C1 segment of cervical spinal cord (tissue), 14 donors: ENCODE measurements at places on chromosomes 2 and 18.

DNA sequence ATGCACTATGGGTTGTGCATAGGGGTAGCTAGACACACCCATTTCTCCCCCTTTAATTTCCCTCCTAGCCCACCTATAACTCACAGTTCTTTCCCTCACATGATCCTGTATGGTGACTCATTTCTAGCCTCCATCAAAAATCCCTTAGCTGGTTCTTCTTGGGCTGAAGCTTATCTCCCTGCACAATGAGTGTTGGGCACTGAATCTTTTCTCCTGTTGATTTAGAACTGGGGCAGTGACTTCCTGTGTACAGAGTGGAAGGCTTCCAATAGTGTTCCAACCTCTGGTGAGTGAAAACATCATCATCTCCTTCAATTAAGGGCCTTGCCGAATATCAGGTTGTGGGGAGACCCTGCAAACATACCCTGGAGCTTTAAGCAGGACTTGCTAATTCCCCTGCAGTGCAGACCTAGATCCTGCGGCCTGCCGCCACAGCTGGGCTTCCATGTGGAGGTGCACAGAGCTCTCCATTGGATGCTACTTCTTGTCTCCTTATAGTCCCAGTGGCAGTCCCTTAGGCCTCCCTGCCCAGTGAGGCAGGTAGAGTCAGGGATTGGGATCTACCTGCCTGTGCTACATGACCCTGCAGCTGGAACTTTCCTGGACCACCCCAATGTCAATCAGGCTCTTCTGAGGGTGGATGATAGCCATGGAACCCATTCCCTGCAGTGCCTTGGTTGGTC lies 121.8 kb downstream of the PLB1 start:
- no peak for DNase-seq

GRCh38 chr2:216695401-216695821 lies at the start of gene IGFBP5:
Gene IGFBP5 (minus strand): TSS chr2:216695549. CDS start chr2:216694775, 774 bp downstream.
- DNase-seq = peak; percentile 68

- DNase-seq = no peak
Measured at GRCh38 chr2:68925295-68925896, 27.3 kb downstream of the GKN2 start.

DNA sequence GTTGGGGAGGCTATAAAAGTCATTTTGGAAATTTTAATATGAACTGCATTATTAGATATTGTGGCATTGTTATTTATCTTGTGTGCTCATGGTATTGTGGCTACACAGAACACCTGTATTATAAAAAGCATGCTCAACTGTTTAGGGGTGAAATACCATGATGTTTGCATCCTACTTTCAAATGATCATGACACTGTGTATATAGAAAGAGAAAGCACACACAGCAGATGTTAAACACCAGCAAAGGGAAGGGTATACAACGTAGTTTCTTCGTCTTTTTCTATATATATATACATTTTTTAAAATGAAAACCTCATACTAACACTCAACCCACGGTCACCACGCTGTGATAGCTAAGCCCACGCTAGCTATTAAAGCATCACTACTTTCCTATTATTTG lies 27.1 kb downstream of the STARD7 start:
- no peak for DNase-seq

- no peak for DNase-seq
Measured at GRCh38 chr2:151918308-151918707, 90.1 kb upstream of the ARL5A start.

- DNase-seq = no peak
Measured at GRCh38 chr2:43344868-43345373, 118.5 kb upstream of the ZFP36L2 start.

GRCh38 chr2:15186118-15186517 lies 375.0 kb downstream of the NBAS start:
- DNase-seq = no peak

DNA sequence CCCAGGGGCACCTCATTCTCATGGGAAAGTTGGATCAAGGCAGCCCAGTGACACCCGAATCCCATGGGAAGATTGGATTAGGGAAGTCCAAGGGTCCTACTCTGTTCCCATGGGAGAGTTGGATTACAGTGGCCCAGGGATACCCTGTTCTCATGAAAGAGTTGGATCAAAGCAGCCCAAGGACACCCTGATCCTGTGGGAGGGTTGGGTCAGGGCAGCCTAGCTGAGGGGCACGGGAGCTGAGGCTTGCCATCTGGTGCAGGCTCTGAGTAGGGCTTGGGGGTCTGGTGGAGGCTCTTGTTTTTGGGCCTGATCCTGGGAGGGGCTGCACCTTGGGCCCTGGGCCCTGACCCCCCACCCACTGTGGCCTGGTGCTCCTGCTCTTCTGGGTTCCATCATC lies 87.1 kb downstream of the ACKR3 start:
- DNase-seq = no peak

DNA sequence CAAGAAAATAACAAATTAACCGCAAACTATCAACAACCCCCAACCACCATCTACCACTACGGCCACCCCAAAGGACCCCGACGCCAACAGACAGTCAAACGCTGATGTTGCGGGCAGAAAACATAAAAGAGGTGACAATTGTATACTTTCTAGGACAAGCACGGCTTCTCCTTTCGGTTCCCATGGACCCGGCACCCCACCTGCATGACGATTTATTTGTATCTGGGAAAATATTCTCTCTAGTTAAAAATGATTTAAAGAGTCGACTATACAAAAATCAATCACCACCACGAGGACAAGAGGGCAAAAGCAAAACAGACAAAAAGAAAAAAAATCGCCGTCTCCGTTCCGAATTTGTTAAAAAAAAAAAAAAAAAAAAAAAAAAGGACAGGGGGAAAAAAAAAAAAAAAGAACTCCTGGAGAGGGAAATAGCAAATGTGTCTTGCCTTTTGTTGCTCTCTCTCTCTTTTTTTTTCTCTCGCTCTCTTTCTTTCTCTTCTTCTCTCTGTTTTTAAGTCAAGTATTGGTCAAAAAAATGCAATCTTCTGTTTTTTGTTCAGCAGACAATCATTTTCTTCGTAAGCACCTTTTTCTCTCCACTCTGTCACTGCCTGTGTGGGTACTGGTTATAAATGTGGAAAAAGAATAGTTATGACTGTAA lies 3.6 kb downstream of the SIX3 start:
- no peak for DNase-seq

- no peak for DNase-seq
Measured at GRCh38 chr2:10712185-10712809, 9.1 kb upstream of the ATP6V1C2 start.

GRCh38 chr2:96694816-96695455 lies 44.9 kb downstream of the LMAN2L start:
- no peak for DNase-seq

DNA sequence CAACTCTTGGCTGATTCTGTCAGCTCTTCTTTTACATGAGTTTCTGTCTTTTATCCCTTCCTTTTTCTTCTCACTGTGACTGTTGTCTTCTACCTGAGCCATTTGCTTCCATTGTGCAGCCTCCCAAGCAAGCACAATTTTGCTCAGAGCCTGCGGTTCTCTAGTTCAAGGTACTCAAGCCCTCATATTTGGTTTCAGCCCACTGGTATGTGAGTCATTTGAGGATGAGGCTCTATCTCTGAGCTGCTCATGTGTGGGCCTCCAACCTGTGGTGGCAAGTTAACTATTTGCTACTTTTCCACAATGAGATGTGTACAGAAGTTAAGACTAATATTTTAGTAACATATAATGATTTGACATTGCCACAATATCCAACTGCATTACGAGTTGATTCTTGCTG lies 183.0 kb downstream of the PHLPP1 start:
- no peak for DNase-seq

DNA sequence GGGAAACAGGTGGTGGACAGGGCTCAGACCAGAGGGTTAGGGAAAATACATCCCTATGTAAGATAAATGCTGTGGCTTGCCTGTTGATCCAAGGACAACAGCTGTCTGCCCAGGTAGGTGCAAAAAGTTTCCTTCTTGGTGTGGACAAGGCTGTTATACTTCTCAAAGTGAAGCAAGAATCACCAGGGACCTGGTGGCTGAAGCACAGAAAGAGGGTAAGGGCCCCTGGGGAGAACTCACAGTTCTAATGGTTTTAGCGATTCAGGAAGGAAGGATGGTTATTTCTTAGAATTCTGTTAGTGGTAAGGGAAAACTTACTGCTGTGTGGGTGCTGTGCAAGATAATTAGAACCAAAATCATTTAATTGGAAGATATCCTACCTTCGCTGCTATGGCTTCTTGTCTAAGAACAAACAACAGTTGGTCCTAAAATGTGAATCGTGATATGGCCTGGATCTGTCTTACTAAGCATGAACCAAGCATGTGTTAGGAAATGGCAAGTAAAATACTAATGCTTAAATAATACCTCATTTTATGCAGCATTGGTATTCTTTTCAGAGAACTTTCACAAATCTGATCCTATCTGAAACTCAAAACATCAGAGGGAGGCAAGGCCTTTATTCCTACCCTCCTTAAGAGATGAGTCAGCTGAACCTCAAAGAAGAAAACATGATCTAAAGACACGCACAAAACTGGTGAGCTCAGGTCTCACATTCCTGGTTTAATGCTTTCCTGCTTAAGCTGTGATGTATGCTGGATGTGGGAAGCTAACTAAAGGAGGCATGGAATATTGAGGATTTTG lies 159.2 kb upstream of the THUMPD2 start:
- no peak for DNase-seq

DNA sequence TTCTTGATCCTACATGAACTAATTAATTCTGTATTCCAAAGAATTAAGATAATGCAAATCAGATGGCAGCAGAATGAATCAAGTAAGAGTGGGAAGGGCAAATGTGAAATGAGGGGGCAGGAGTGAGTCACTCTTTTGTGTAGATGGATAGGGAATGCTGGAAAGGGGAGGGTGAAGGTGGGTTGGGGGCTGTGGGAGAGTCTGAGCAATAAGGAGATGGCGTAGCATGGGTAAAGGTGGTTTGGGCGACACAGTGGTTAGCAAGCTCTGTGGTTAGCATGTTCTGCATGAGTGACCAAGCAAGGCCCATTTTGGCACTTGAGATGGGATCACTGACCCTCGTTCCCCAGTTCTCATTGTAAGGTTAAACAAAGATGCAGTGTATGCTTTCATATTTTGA lies 20.4 kb downstream of the GPD2 start:
- no peak for DNase-seq
